Fibroblast of the aortic adventitia (primary cell): ENCODE measurements at places on chromosomes 13 and 19. TPM values are rescaled to one million over a fixed set of nuclear protein-coding genes. Genes with fewer than 3 reads are reported as not detected.

- DNase-seq, result no peak
Observed at GRCh38 chr13:29164116-29164515, 344.0 kb downstream of the MTUS2 start.

The ARL11 gene
- not detected in 2 replicates for total RNA-seq

The OR10H1 gene
- not detected in 2 replicates for total RNA-seq

DNA sequence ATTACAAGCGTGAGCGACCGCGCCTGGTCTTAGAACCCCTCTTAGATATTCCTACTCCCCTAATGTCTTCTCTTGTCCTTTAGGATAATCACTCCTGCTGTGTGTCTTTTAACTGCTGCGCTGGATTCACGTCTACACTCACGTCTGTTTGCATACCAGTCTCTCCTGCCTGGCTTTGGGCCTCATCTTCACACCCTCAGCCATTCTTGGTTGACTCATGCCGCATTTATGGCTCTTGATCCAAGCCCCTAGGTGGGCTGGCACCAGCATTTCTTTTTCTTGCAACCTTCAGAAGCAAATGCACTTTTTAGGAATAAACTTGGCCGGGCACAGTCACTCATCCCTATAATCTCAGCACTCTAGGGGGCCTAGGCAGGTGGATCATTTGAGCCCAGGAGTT lies 22.7 kb downstream of the MYO9B start:
- no peak for DNase-seq

GRCh38 chr19:35355791-35356460 lies 2.3 kb upstream of the FFAR3 start:
- no peak for DNase-seq

GRCh38 chr19:56156768-56157167 lies 15.7 kb downstream of the ZNF444 start:
- DNase-seq, result no peak
